ENCODE measurements at places on chromosomes 3 and 15.

GRCh38 chr3:132225664-132226063 is 91.5 kb upstream of the ACP3 start:
- no peak for DNase-seq

DNA sequence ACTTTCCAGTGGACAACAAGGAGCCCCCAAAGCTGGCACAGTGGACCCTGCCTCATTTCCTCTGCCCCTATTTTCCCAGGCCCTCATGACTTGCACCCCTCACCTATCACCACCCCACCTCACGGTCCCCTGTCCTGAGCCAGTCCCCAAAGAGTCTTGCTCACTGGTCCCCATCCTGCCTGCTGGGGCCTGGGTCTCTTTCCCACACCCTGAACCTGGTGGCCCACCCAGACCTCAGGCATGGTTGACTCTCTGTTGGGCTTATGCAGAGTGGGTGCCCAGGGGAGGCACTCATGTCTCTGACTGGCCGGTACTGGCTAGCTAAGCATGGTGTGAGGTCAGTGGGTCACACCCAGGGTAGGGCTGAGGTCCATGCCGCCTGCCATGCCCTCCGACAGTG is 73.2 kb downstream of the SLC12A8 start:
- no peak for DNase-seq

DNA sequence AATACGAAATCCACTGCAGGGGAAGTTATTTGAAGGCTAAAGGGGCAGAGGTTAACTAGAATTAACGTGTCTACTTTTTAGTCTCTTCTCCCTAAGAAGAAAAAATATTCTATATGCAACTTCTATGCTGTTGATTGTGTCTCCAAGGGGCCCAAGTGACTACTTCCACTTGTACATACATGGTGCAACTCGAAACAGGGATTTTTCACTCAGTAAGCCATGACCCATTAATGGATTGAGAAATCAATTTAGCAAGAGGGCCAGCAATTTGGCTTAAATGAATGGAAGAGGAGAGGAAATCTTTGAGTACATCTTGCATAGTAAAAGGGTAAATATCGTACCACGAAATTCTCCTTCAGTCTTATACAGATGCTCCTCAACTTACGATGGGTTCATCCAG is 151.1 kb upstream of the HES1 start:
- no peak for DNase-seq

DNA sequence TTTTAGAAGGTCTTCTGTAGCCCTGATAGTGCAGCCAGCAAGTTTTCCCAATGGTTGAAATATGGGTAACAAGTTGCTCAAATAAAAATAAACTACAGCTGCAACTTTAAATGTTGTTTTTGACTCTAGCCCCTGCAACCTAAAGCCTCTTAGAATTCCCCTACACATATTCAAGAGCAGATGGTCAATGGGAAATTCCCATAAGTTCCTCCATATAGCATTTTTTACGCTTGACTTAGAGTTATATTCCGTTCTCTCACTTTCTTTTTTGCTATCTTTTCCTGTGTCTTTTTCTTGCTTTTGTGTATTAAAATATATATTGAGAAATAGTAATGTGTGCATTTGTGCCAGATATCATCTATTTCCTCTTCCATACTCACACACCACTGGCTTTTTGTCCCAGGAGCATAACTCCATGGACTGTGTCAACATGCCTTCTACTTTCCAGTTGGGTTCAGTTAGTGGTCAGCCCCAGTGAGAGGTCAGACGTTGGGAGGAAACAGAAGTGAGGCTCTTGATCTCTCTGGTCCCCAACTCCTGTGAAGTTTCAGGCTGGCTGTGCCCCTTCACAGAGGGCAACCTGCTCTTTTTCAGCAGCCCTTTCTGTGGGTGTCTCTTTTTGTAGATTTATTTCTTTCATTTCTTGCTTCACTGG is 63.3 kb upstream of the TP63 start:
- no peak for DNase-seq

DNA sequence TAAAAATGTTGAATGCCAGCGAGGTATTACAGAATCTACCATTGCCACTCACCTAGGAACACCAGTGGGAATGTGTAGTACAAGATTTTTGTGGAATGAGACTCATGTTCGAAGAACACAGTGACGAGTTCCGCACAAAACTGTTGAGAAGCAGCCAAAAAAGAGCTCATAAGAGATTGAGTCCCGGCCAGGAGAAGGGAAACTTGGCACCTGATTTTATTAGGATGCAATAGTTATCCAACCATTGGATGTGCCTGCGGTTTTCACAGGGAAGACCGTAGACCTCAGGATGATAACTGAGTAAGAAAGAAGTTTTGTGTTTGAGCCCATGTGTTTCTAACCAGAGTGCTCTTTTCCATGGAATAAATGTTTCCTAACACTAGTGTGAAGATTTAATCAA is 88.9 kb downstream of the PTPRG start:
- DNase-seq: no peak
